ENCODE measurements at places on chromosomes 3 and 15.

DNA sequence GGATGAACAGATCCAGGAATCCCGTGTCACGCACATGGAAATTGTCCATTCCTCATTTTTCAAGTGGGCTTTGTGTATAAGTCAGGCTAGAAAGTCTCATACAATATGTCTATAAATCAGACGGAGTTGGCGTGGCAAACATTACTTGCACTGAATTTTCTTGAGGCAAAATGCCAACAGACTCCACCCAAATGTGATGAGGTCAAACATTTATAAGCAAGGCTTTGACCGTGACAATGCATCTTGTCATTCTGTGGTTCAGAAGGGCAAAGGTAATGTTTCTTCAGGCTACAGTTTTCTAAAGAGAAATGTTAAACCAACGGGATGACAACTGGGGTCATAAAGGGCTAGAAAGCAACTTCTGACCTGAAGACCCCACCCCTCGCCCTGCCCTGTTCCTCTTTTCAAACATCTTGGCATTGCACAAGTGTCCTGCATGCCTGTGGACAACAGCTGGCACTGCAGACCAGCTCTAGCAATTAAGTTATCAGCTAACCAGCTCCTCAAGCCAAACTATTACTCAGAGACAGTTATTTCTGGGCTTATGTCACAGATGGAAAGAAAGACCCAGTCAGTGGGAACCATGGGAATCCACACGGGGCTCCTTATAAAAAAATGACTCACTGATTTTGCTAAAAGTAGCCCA is 36.5 kb upstream of the SPTBN5 start:
- DNase-seq: no peak

DNA sequence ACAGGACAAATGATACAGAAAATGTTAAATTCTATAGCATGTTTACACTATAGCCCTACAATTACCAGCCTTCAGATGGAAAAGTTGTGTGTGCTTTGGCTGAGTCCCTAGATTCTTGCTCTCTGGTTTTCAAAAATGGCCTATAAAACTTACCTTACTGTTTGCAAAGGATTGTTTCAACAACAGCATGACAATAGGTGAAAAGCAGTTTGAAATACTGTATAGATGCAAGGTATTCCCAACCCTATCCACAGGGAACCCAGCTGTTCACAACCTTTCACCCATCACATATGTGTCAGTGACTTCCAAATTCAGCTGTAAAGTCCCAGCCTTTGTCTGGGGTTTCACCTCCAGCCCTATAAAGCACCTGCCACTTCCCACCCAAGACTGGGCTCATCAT is 97.3 kb downstream of the NEK10 start:
- DNase-seq: no peak

GRCh38 chr3:138688871-138689299 is 80.3 kb downstream of the FAIM start:
- no peak for DNase-seq

DNA sequence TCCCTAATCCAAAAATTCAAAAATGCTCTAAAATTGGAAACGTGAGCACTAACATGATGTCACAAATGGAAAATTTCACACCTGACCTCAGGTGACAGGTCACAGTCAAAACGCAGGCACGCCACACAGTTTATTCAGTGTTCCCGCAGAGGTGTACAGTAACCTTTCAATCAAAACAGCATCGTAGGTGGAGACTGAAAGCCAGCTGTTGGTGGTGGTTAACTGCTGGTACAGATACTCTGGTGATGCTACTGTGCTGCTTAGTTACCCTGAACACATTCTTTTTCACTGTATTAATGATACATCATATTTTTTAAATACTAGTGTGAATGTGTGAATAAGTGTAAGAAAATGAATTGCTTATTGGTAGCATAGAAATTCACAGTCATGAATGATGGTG is 23.8 kb downstream of the RAB11A start:
- no peak for DNase-seq

GRCh38 chr3:130779031-130779430 is 32.4 kb upstream of the PIK3R4 start:
- no peak for DNase-seq

DNA sequence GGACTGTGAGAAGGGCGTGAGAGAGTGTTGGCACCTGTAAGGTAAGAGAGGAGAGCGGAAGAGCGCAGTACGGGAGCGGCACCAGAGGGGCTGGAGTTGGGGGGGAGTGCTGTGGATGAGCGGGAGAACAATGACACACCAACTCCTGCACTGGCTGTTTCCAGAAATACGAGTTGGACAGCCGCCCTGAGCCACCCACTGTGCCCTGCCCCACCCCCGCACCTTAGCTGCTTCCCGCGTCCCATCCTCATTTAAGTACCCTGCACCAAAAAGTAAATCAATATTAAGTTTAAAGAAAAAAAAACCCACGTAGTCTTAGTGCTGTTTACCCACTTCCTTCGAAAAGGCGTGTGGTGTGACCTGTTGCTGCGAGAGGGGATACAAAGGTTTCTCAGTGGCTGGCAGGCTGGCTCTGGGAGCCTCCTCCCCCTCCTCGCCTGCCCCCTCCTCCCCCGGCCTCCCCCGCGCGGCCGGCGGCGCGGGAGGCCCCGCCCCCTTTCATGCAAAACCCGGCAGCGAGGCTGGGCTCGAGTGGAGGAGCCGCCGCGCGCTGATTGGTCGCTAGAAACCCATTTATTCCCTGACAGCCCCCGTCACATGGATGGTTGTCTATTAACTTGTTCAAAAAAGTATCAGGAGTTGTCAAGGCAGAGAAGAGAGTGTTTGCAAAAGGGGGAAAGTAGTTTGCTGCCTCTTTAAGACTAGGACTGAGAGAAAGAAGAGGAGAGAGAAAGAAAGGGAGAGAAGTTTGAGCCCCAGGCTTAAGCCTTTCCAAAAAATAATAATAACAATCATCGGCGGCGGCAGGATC is at the start of gene SOX2:
Gene SOX2, plus strand, starts transcription at position 601 of the 811 bp plus-strand sequence. CDS start 436 bp downstream, outside the sequence.
- no peak for DNase-seq

- no peak for DNase-seq
These were observed 29.4 kb downstream of the MELTF start for GRCh38 chr3:197000211-197000610.

- no peak for DNase-seq
These were observed 48.0 kb upstream of the TSPAN3 start for GRCh38 chr15:77118882-77119321.

GRCh38 chr3:117995842-117996437 is 1038.7 kb downstream of the IGSF11 start:
- DNase-seq: no peak

- DNase-seq: no peak
These were observed 30.1 kb downstream of the PPP4R2 start for GRCh38 chr3:73026760-73027113.

- DNase-seq: no peak
These were observed 187.8 kb downstream of the SHOX2 start for GRCh38 chr3:157918402-157918801.

DNA sequence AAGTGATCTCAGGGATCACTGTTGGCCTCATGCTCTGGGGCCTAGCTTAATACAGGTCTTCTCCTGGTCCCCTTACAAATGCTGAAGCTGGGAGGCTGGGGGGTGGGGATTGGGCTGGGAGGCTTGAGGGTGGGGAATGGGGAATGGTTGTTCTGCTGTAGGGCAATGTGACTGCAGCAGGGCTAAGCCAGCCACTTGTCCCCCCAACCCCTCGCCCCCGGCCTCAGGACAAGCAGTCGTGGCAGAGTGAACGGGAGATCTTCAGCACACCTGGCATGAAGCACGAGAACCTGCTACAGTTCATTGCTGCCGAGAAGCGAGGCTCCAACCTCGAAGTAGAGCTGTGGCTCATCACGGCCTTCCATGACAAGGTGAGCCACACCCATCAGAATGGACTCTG is 17.2 kb upstream of the EXOG start:
- DNase-seq: no peak

- no peak for DNase-seq
These were observed 151.6 kb downstream of the SERPINI1 start for GRCh38 chr3:167887096-167887495.

GRCh38 chr15:90191794-90192509 is 9.2 kb upstream of the SEMA4B start:
- no peak for DNase-seq

DNA sequence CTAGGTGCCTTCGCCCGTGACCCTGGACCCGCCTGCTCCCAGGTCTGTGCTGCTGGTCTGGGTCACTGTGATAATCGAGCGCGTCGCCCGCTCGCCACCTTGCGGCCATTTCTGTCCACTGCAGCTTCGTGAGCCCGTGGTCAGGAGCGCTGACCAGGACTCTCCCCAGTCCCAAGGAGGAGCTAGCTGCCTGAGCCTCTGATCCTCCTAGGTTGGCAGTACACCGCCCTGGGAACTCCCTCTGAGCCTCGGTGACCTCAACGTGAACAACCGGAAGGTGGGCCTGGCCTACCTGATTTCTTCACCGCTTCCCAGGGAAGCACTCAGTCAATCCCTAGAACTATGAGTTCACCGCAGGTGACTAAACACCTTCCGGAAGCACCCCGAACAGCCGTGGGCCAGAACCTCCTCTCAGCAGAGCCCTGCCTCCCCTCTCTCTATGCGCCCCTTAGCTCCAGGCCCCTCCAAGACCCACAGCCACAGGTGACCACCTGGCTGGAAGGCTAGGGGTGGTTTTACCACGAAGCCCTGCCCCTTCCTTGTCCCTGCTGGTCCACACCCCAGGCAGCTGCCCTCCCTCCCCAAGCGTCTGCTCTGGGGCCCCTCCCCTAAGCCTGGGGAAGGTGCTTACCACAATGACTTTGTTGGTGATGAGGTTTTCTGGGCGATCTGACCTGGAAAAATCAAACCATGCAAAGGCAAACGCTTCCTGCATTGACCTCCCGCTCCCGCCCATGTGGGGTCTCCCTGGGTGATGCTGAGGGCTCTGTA is 9.7 kb downstream of the PLA2G4D start:
- peak; percentile 95 for DNase-seq

DNA sequence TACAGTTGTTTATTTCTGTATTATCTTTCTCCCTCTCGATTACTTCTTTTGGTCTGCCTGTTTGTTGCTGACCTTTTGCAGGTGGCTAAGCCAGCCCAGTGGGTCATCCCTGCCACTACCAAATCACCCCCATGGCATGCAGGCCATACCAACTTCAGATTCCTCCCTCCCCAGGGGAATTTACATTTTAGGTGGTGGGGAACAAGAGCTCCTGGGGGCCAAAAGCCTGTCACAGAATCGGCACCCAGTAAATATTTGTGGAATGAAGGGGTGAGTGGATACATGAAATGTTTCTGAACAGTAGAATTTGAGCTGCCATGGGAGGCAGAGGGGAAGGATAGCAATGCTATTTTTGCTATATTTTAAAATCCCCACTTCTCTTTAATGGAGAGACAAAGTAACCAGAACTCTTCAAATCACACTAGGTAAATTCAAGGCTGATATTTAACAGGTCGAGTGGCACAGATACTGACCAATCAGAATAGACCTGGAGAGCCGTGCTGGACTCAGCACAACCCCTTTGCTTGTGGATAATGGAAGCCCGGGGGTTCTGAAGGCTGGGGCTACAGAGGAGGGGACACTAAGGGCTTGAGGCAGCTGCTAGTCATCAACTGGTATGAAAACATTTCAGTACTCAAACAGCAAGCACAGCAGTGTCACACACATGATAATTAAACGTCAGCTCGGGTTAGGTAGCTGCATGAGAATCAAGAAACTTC is 54.3 kb upstream of the SMAD3 start:
- no peak for DNase-seq

GRCh38 chr15:25846377-25846776 is 16.8 kb downstream of the ATP10A start:
- no peak for DNase-seq

DNA sequence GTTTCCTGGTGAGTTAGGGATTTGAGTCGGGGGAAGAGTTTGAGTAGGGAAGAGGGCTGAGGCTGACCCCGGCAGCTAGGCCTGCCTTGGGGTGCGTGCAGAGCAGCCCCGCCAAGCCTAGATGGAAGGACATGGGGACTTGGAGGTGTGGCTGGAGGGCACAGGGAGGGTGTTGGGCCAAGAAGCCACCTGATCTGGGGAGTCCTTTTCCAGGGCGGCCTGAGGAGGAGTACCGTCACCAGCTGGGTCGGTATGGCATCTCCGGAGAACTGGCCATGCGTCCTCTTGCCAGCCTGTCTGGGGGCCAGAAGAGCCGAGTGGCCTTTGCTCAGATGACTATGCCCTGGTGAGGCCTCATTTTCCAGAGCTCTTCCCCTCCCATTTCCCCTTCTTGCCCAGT is 6.9 kb downstream of the ABCF3 start:
- no peak for DNase-seq

- no peak for DNase-seq
These were observed 26.9 kb upstream of the THRB start for GRCh38 chr3:24521420-24522145.

- DNase-seq: no peak
These were observed 164.8 kb upstream of the CBLB start for GRCh38 chr3:106033654-106034053.

DNA sequence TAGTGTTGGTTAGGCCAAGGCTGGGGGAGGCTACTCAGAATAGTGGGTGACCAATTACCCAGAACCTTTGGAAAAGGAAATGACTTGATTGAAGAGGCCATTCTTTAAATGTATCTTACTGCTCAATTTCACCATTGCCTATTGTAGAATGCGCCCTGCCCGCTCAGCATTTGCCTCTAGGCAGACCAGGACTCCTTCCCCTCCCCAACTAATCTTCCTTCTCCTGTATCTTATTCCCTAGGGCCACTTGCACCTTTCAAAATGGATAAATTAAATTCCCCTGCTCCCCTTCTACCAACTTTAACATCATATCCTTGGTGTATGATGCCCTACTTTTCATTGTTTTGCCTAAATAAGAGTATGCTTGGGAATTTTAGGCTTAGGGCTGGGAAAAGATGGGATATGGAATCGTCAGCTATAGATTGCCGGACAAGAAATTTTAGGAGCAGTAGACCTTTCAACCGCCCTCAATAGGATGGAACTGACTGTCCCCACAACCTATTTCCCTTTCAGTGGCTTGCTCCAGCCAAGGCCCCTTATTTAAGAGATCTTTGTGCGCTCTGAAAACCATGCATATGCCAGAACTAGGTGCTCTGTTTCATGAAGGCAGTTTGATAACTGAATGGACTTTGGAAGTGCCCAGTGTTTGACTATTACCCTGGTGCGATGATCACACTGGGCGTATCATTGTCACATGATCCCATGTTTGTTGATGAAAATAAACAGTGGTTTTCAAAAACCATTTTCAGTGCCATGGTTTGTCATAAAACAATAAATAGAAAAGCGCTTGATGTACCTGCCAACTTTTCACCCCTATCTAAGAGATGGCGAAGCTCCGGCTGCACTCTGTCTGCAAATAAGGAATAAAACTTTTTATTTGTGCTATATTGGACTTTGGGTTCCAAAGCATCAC is 74.3 kb upstream of the TSEN2 start:
- no peak for DNase-seq

DNA sequence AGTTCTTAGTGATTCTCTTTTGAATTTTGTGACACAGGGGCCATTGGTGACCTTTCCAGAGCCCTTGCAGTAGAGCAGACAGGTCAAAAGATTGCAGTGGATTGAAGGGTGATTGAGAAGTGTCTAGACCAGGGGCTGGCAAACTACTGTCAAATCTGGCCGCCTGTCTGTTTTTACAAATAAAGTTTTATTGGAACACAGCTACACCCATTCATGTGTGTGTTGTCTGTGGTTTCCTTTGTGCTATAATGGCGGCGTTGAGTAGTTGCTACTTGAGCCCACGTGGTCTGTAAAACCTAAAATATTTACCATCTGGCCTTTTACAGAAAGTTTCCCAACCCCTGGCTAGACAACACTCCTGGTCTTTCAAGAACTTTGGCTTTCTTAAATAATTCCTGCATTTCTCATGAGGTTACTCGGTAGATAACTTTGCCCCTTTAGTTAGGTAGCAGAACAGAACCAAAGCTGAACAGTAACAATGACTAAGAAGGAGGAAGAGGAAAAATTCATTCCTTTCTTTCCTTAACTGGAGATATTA is 265.1 kb upstream of the NR2E3 start:
- no peak for DNase-seq
